ENCODE measurements at places on chromosomes 6 and 20.

- no peak for DNase-seq
Observed at GRCh38 chr6:101706576-101706975, 313.1 kb downstream of the GRIK2 start.

DNA sequence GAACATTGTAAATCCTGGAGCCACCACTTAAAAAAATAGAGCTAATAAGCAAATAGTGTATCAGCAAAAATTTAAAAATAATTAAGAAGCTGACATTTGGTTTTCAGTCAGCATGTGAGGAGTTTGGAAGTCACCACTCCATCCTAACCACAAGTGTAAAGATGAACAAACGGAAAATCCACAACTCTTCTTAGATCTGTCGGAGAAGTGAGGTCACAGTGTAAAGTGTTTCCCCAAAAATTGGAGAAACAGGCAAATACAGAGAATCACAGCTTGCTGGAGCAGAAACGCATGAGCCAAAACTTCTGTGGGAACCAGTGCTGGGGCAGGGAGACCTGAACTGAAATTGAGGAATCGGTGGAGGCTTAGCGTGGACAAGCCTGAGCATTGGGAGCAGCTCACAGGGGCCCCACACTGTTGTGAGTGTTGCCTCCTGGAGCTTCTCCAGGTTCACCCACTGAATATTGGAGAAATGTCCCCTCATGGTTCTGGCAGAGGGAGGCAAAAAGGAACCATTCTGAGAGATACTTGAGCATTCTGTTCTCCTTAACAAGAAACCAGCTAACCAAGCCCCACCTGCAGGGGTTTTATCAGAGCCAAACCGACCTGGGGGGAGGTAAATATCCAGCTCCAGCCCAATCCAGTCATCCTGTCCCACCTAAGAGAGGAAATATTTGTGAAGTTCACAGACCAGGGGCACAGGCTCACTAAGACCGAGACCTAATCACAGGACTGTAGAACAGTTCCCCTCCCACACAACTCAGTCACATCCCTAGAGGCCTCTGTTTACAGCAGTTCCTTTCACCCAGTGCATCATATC is 192.0 kb downstream of the ERMARD start:
- DNase-seq: no peak

DNA sequence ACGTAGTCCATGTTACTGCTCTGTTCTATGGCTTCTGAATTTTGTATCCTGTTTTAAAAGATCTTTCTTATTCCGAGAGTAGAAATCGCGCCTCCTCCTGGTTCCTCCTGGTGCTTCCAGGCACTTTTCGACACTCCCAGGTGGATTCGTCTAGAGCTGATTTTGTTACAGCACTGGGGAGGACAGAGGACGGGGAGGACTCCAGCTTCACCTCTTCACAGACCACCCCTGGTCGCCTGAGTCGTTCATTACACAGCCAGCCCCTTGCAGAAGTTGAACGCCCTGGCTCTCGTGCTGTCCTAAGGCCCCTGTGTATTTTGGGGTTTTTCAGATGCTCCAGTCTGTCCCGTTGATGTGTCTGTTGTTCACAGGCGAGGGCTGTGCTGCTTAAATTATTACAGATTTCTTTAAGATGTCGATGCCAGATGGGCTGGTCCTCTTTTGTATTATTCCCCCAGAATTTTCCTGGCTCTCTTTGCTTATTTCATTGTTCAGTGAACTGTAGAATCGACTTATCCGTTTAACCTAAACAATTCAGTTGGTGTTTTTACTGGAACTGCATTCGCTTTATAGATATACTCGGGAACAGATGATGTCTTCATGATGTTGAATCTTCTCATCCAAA is 30.5 kb downstream of the COL20A1 start:
- DNase-seq: no peak

DNA sequence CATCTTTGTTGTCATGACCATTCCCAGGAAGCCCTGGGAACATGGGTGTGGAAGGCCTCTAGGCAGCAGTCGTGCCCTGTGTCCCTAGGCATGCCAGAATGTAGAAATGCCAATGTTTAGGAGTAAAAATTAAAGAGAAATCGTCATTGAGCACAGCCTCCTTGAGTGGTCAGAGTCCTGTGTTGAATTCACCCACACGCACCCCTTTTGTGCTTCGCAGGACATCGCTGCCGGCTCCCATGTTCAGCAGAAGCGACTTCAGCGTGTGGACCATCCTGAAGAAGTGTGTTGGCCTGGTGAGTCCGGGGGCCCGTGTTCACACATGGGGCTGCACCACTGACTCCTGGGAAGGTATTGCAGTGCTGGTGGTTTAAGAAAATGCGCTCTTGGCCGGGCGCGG is 25.1 kb downstream of the OSBPL2 start:
- DNase-seq: no peak

GRCh38 chr6:71486461-71486860 is 197.8 kb downstream of the OGFRL1 start:
- DNase-seq: no peak

DNA sequence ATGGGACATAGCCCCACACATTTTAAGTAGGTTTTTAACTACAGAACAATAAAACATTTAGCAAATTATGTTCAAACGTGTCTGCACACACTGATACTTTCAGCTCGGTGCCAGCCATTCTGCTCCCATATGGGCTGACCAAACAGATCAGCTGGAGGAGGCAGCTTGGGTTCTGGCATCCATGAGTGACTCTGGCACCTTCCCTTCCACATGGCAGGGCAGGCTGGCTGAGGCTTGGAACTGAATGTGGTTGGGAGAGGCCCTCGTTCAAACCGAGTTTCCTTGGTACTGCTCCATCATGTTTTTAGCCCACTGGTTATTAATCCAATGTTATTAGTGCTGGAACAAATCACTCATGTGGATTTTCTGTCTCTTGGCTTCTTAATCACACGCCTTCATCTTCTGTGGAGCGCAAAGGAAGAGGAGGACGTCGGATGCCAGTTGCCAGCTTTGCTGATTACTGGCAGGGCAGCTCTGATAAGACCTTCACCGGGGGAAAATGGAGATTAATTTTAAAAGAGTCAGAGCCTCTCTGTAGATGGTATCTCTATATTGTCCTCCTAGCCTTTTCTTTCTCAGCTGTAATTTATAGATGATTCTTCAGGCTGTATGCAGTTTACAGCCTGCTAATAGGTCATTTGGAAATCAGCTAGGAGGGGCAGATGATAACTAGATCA is 93.1 kb upstream of the TIAM2 start:
- DNase-seq: no peak

- DNase-seq: no peak
Observed at GRCh38 chr6:39924283-39924682, 10.0 kb downstream of the MOCS1 start.

- DNase-seq: no peak
Observed at GRCh38 chr20:35327074-35327976, 35.1 kb upstream of the FAM83C start.

- DNase-seq: no peak
Observed at GRCh38 chr6:153162172-153162571, 31.1 kb upstream of the RGS17 start.

GRCh38 chr20:37789408-37789807 is 95.6 kb downstream of the CTNNBL1 start:
- DNase-seq: no peak

DNA sequence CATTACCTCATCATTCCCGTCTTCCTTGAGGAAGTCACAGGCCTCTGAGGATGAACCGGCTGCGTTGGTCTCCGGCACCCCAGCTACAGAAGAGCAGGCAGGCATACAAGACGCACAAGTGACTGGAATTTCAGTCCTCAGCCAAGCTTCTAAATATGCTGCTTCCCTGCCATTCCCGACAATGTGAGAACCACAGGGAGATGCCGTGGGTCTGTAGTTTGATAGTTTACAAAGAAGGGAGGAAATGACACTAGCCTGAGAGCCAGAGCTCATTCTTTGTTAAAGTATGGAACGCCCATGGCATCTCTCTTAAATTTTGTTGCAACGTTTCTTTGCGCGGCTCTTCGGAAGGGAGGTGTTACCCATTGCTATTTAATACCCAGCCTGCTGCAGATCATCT is 25.7 kb downstream of the HEBP2 start:
- DNase-seq: no peak

DNA sequence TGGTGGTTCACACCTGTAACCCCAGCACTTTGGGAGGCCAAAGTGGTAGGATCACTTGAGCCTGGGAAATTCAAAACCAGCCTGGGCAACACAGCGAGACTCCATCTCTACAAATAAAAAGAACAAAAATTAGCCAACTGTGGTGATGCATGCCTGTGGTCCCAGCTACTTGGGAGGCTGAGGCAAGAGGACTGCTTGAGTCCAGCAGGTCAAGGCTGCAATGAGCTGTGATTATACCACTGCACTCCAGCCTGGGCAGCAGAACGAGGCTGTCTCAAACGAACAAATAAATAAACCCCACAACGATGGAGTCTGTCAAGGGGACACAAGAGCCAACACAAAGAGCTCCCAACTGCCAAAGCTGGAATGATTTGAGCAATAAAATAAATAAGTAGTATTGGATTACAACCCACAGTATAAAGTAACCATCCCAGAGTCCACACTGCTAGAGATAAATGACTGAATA is 13.5 kb downstream of the ZMYND8 start:
- DNase-seq: no peak

GRCh38 chr6:15200087-15200486 is 45.8 kb upstream of the JARID2 start:
- DNase-seq: no peak

DNA sequence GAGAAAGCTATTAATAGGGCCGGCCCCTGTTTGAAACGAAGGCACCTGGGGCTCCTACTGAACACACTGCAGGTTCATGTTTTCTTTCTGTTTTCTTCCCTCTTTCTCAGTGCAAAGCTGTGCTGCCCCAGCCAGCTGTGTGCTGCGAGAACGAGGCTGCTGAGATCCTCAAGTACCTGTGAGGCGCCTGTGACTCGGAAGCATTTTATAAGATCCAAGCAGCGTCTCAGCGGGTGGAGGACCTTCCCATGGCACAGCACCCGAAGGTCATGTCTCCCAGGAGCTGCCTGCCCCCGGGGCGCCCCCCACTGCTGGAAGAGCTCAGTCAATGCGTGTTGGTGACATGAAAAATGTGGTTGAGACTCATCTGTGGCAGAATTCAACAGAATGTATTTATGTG is 66.3 kb downstream of the SMOC2 start:
- DNase-seq: no peak

GRCh38 chr6:2028457-2029038 is 216.9 kb downstream of the GMDS start:
- DNase-seq: no peak

GRCh38 chr20:40955326-40955725 is 73.3 kb upstream of the TOP1 start:
- DNase-seq: no peak

Measured in activated gamma-delta T cell (primary cell).